ENCODE measurements at places on chromosomes 4 and X. TPM values are rescaled to one million over a fixed set of nuclear protein-coding genes. Genes with fewer than 3 reads are reported as not detected.

DNA sequence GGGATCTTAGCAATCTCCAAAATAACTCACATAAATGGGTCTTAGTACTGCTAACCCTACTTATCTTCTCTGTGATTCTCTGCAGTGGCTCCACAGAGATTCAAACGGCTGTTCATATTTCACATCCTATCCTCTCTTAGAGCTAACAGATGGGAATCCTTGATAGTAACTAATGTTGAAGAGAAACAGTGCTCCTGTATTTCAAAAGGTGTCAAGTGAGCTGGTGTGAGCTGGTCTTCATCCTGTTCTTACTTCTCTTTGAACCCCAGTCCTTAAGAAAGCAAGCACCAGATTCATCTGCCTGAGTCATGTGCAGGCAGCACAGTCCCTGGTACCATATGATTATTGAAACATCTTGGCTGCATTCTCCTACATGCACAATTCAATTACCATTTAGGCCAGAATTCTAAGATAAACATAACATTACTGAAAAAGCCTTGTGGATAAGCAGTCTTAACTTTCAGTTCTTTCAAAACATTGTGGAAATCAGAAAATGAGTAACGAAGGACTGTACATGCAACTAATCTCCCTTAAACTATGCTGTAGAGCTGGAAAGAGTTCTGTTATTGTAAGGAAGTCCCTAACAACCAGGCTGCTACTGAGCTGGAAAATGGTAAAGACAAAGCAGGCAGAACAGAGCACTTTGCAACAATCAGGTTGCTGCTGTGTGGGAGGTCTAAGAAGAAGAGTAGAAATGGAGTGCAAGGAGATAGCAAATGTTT, 153.1 kb downstream of the NPNT start:
- no peak for DNase-seq

DNA sequence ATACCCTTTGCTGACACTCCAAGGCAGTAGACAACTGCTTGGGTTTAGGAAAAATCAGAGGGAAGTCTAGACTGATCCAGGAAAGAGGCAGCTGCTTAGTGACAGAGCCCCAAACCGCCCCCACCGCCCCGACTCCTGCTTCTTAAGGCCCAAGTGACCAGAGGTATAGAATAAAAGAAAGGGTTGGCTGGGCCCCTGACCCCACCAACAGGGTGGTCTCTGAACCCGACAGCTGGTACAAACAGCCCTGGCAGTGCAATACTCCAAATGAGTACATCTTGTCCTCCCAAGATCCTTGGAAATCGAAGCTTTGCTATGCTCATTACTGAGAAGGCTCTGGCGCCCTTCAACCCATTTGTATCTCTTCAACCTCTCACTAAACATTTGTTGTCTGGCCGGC, 78.1 kb upstream of the PLAC1 start:
- DNase-seq, result no peak

DNA sequence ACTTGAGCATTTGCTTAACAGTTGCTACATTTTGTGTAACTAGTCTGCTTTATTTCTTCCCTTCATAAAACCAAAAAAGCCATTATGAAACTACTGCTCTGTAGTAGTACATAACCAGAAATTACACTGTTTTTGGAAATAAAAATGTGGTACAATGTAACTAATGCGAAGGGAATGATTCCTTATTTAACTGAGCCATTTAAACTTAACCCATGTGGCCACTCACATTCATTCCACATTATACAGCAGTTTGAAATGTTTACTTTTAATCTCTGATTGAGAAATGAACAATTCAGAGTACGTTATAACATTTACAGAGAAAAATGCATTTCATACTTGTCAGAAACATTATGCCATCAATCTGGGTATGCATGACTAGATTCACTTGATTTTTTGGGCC, 94.2 kb downstream of the NYX start:
- no peak for DNase-seq

- peak; percentile 100 for DNase-seq
These were observed at the start of gene CBR4 for GRCh38 chr4:169010125-169011023. Gene CBR4, minus strand, starts transcription at chr4:169010255. Its CDS starts 166 bp downstream, at chr4:169010089.

GRCh38 chr4:126106658-126107057, 791.9 kb downstream of the FAT4 start:
- no peak for DNase-seq

DNA sequence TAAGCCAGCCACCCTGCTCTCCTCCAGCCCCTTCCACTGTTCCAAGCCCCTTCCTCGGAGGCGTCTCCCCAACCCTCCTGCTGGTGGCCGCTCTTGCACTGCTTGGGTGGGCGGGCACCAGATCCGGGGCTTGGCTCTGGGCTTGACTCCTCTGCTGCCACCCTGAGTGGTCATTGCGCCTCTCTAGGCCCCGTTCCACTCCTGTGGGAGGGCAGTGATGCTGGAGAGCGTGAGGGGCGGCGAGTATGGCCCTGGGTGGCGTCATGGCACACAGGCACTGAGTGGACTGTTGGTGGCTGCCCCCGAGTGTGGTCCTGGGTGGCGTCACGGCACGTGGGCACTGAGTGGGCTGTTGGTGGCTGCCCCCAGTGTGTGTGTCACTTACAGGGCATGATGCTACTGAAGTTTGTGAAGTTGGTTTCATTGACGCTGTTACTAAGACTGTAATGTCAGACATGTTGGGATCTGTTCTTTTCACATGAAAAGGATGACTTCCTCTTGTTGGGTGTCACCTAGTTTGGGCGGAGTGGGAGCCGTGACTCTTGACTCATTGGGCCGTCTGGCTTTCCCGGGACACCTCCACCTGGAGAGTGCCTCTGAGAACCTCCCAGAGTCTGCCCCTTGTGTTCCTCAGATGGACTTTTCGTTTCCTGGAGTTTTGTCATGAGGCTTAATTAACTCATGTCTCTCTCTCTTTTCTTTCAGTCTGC, 55.9 kb upstream of the HGFAC start:
- DNase-seq, result no peak

DNA sequence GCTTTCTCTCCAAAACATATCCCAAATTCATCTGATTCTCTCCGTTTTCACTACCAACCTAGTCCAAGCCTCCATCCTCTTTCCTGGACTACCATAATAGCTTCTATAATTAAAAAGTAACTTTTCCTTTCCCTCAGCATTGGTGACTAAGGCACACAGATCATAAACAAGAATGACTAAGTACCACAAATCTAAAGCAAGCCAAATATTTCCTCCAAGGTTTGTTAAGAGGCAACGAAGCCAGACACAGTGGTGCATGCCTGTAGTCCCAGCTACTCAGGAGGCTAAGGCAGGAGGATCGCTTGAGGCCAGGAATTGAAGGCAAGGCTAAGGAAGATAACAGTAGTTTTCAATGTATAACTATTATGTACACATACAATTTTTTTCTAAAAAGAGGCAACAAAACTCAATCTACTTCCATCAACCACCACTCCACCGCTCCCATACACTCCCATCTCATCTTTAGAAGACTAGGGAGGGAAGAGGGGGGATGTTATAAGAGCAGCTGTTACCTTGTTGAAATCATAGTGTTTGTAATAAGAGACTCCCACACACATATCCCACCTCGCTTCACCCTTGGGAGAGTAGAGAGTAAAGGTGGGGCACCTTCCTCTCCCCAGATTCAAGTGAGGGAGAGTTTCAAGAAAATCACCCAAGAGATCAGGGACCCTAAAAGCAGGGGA, 4.2 kb upstream of the JCHAIN start:
- DNase-seq, result no peak

DNA sequence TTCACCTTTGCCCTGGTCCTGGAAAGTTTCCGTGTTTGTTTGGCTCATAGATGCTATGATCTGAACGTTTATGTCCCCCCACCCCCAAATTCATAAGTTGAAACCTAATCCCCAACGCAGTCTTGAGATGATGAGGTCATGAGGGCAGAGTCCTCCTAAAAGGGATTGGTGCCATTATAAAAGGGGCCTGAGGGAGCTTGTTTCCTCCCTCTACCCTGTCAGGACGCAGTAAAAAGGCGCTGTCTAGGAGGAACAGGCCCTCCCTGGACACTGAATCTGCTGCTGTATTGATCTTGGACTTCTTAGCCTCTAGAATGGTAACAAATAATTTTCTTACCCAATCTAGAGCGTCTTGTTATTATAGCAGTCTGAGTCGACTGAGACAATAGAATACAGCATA, 2190.6 kb upstream of the TENM3 start:
- DNase-seq, result peak; percentile 42

GRCh38 chrX:51496501-51497291, at the start of gene NUDT11:
Gene NUDT11, minus strand, starts transcription at chrX:51496592. Its CDS starts 148 bp downstream, at chrX:51496444.
- DNase-seq, result peak; percentile 31

DNA sequence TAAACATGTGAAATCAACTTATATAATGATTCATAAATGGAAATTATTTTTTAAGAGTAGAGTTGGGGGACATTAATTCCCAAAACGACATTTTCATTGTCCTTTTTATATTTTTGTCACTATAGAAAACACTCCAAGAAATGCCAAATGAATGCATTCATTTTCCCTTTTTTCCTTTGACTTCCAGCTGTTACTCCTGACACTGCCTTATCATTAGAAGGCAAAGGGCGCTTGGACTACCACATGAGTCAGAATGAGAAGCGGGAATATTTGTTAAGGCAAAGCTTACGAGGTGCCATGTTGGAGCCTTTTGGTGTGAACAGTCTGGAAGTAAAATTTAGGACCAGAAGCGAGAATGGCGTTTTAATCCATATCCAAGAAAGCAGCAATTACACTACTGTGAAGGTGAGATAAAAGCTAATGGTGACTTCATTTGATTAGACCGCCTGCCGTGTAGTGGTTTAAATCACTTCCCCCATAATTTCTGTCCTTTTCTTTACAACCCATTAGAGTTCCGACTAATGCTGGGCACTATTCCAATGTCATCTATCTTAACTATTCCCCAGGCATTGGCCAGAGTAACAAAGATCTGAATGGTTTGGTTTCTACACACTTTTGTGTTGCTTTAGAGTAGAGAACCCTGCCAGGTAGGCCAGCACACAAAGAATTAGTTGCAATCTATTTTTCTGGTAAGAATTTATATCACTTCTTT, 166.7 kb downstream of the FAT4 start:
- no peak for DNase-seq

DNA sequence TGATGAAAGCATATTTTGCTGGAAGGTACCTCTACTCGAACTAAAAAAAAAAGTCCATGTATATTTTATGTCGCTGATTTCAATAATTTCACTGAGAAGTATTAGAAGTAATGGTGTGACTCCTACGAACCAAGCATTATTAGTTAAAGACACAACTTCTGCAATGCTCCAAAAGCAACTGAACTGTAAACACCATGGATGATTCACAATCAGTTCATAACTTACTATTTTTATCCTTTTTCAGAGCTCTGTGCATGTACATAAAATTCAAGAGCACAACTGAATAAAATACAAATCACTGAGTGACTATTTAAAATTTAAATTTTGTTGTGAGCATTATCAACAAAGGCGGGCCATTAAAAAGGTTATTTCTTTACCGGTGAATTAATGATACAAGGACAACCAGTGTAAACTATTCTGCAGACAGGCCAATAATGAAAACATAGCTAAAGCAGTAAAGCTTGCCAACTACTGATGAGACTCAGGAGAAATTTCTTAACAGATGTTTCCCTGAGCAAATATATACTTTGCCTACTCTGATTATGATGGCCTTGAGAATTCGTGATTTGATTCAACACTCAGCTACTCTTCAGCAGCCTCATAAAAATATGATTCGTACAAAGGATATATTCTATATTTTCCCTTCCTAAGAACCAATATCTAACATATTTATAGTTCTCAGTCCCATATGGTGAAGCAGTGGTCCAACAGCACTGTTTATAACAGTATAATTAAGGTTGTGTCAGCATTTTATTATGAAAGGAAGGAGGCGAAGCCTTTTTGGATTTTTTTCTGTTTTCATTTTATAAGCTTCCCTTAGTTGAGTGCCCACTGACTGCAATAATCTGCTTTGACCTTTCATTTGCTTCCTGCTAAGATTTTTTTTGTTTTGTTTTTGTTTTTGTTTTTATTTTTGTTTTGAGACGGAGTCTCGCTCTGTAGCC, 62.8 kb upstream of the NEIL3 start:
- DNase-seq, result no peak

GRCh38 chr4:82988323-82988832, 22.2 kb downstream of the LIN54 start:
- no peak for DNase-seq

DNA sequence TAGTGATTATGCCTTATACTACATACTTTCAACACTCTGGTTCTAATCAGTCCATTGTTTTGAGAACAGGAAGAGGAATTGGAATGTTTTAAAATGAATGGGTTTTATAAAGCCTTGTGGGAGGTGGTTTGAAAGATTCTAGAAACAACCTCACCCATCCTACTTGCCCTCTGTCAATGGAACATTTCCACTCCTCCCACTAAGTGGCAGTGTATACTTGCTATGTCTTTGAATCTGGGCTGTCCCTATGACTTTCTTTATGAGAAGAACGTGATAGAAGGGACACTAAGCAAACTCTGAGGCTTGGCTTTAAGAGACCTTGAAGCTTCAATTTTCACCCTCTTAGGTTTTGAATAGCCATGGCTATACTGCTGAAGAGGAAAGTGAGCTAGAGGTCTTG, 611.2 kb downstream of the PPP4R3C start:
- no peak for DNase-seq

GRCh38 chr4:70839589-70840093, at the start of gene GRSF1:
Gene GRSF1, minus strand, starts transcription at chr4:70839890. Its CDS starts 63 bp downstream, at chr4:70839827.
- peak; percentile 94 for DNase-seq

DNA sequence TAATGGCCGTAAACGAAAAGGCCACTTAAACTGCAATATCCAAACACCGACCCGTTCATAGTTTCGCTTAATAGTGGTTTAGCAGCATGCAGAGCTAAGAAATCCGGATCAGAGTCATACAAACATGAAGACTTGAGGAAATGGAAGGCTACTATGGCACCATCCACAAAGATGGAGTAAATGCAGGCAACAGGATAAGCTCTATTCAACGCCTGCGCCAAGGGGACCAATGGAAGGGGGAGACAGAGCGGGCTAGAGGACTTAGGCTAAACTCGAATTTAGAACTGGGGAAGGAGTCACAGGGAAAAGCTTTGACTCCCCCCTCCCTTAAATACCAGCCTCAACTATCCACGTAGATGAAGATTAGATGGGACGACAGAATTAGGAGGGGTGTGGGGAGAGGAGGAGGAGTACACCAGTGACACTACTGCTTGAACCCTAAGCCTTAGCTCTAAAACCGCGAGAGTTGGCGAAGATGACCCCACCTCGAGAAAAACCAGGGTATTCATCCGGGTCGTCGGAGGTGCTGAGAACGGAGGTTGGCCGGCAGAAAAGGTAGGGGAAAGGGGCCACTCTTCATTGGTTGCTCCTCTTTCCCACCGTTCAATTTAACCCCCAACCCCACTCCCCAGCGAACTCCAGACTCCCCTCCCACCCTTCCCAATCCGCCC, 3.5 kb downstream of the HUWE1 start:
- DNase-seq, result peak; percentile 10

DNA sequence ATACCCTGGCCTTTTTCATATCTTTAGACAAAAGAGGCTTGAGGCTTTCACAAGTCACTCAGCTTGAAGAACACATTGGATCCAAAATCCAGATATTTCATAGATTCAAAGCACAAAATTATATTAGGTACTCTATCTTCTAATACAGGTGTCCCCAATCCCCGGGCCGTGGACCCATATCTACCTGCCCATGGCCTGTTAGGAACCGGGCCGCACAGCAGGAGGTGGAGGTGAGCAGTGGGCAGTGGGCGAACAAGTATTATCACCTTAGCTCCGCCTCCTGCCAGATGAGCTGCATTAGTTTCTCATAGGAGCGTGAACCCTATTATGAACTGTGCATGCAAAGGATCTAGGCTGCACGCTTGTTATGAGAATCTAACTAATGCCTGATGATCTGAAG, 18.7 kb downstream of the YIPF7 start:
- DNase-seq, result no peak

GRCh38 chrX:821327-822107, 190.9 kb downstream of the SHOX start:
- no peak for DNase-seq

GRCh38 chr4:153661215-153661822, 22.8 kb upstream of the TLR2 start:
- no peak for DNase-seq

Gene CTSO
- 40.3 TPM for polyA plus RNA-seq

Gene GDPD2
- 19.9 TPM for polyA plus RNA-seq

Gene AWAT2
- polyA plus RNA-seq, result not detected

Data from large intestine (tissue), 12 donors.